Activated CD8-positive, alpha-beta memory T cell treated with anti-CD3 and anti-CD28 coated beads for 4 hours (primary cell): ENCODE measurements at places on chromosomes 16 and 17.

DNA sequence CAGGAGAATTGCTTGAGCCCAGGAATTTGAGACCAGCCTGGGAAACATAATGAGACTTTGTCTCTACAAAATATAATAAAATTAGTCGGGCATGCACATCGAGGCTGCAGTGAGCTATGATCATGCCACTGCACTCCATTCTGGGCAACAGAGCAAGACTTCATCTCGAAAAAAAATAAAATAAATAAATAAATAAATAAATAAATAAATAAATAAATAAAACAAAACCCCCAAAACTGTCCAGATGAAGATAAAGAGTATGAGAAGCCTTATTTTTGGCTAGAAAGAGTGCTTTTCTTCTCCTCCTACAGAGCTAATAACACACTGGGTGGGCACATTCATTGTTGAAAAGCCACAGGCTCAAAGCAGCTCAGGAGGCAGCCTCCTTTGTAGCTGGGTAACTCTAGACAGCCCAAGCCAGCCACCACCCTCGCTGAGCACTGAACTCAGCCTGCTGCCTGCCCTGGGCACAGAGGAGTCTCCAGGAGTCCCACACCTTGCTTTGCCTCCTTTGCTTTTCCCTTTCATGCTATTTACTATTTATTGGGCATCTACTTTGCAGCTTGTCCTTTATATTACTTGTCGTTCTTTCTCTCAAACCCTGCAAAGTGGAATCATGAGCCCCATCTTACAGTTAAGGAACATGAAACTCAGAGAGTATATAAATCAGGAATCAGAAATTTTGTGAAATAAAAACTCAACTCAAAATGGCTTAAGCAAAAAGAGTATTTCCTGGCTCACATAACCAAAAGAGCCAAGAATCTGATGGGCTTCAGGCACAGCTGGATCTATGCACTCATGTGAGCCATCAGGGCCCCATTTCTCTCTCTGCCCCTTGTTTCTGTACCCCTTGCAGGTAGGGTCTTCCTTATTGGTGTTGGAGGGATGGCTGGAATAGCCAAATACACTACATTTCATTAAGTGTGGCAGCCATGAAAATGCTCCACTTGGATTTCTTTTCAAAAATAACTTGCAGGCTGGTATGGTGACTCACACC lies 18.1 kb upstream of the C16orf87 start:
- DNase-seq, result no peak

DNA sequence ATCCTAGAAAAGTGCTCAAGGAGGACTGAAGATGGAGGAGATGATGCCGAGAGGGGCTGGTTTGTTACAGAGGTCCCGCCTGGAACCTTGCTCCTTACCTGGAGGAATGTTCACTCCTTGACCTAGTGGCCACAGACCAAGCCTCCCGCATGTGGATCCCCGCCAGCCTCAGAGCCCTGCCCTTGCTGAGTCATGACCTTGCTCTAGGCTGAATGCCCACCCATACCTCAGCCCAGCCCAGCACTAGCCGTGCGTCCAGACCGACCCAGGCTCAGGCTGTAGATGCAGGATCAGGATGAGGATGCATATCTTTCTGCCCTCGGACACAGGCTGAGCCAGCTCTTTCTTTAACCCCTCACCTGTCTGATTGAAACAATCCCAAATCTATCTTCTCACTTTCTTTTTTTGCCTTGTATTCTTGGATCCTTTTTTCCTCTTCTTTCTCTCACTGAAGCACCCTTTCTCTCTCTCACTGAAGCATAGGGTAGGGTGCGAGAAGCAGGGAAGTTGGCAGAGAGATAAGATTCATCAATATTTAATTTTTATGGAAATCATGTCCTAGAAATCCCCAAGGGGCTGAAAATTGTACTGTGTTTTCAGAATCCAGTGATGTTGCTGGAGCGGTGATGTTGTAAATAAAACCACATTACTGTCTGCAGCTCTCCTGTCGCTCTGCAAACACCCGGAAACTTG lies 34.9 kb downstream of the WSCD1 start:
- no peak for DNase-seq

DNA sequence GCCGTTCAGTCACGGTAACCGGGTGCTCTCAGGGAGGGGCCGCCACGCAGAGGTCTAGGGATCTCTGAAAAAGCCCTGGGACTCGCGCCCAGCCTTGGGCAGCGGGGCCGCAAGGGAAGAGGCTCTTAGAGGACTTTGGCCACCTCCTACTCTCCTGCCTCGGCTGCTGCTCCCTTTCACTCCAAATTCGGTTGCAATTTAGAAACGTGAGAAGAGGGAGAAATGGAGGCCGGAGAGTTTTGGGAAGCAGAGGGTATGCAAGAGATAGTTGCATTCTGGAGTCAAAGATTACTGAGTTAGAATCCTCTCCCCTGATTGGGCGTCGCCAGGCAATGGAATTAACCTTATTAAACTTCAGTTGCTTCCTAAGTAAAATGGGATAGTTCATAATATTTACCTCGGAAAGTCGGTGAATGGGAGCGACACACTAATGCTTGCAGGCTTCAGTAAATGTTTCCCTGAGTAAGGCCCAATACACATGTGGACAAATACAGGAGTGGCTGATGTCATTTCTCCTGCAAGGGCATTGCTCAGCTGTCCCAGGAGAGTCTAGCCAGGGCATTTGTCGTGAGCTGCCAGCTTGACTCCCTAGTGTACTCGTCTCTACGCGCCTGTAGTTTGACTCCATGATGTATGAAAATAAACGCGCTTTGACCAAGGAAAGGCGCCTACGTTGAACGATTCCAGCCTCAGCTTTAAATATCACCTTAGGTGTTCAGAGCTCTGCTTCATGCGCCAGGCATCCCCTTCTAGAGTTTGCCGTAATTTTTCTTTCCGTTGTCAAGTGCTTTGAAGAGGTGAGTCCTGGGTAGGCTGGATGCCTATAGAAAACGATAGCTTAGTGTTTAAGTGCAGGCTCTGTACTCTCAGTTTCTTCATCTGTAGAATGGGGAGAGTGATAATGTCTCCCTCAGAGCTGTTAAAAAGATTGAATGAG lies 667 bp downstream of the OGFOD1 start:
- no peak for DNase-seq

DNA sequence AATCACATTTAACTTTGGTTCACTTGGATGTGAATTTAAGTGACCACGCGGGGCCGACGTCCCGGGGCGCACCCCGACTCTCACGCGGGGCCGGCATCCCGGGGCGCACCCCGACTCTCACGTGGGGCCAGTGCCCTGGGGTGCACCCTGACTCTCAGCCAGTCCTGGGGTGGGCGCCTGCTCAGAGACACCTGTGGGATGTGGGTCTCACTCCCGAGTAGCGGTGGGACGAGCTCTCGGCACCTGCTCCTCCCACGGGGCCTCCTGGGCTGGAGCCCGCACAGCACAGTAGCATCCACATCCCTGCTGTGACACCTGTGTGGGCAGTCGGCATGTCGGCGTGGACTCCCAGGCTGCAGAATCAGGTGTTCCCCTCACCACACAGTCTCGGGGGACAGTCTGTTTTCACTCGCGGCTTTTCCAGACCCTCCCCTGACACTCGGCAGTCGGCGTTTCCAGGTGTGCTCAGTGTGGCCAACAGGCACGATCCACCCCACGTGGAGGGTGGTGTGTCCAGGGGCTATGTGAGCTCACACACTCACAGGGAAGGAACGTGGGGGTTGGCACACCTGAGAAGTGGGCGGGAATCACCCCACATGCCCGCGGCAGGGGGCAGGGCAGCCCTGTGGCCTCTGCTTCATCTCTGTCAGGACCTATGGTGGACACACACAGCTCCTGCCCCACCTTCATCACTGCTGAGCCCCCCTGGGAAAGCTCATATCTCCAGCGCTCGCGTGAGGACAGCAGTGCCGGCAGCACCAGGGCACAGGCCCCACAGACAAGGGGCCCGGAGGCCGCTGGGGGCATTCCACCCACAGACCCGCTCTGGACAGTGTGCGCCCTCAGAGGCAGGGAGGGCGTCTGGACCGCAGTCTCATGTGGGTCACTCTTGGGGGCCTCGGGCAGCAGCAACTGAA lies 51.8 kb downstream of the LMF1 start:
- no peak for DNase-seq

DNA sequence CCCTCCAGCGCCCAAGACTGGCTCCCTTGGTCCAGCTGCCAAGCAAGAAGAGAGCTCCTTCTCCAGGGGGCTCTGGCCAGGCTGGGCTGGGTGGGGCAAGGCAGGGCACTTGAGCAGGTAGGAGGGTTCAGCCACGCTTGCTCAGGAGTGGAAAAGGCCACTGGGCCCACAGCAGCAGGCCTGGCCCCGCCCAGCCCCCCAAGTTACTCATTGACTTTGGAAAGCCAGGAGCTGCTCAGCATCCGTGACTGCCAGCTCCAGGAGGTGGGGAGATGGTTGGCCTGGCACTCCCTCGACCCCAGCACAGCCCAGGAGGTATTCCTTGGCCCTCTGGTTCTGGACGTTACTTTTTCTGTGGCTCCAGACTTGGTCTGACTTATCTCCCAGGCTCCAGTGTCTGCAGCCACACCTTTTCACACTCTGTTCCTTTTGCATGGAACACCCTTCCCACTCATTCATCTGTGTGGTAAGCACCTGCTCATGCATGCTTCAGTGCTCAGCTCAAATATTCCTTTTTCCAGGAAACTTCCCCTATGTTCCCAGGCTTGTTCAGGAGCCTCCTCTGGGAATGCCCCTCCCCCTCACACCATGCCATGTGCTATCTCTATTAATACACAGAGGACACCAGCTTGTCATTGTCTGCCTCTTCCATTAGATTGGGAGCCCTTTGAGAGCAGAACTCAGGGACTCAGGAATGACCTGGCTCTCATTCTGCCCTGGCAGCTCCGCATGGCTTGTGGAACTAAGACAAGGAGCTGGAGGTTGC lies at the start of gene CDH16:
Gene CDH16, minus strand, starts transcription at position 83 of the 766 bp plus-strand sequence. CDS start 820 bp downstream, outside the sequence.
- no peak for DNase-seq

DNA sequence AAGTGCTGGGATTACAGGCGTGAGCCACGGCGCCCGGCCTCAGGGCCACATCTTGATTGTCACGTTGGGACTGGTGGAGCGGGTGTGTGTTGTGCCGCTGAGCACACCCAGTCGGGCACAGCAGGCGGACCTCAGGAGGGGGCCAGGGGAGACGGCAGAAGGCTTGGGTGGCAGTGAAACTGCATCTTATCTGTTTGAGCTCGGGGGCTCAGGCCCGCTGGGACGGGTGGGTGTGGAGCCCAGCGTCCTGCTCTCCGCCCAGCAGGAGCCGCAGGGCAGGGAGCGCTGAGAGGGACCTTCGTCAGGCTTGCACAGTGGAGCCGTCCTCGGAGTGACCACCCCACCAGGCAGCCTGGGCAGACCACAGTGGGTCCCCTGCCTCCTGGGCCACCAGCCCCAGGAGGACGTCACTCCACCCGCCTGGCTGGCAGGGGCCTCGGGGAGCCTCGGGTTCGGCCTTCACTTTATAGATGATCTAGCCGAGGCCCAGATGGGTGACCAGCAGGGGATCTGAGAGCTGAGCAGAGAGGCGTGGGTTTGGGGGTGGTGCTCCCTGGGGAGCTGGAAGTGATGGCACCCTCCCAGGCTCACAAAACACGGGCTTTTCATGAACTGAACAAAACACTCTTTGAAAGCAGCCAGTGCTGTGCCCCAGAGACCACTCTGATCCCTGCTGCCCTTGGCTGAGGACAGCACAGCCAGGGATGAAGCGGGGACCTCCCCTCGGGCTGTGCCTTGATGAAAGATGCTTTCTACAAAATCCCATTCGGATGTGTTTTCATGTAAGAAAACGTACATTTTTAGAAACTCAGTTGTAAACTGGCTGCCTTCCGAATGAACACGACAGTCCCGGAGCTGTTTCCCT lies 181.1 kb downstream of the SEC14L1 start:
- no peak for DNase-seq

DNA sequence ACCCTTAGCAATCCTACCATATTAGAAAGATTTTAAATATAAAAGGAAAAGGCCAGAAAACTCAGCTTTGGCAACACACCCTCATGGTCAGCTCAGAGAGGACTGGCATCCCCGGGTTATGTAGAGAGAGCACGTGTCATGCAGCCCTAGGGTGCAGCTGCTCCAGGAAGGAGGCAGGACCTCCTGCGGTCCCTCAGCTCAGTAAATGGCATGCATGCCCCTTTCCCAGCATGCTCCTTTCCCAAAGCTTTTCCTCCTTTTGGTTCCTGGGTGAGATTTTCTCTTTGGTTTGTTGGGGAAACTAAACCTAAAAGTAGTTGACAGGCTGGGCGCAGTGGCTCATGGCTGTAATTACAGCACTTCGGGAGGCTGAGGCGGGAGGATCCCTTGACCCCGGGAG lies 3.9 kb downstream of the GAN start:
- DNase-seq, result no peak

GRCh38 chr17:1034652-1035210 lies 37.8 kb downstream of the TIMM22 start:
- DNase-seq, result no peak

- no peak for DNase-seq
Measured at GRCh38 chr16:7086822-7087616, 245.6 kb upstream of the RBFOX1 start.

DNA sequence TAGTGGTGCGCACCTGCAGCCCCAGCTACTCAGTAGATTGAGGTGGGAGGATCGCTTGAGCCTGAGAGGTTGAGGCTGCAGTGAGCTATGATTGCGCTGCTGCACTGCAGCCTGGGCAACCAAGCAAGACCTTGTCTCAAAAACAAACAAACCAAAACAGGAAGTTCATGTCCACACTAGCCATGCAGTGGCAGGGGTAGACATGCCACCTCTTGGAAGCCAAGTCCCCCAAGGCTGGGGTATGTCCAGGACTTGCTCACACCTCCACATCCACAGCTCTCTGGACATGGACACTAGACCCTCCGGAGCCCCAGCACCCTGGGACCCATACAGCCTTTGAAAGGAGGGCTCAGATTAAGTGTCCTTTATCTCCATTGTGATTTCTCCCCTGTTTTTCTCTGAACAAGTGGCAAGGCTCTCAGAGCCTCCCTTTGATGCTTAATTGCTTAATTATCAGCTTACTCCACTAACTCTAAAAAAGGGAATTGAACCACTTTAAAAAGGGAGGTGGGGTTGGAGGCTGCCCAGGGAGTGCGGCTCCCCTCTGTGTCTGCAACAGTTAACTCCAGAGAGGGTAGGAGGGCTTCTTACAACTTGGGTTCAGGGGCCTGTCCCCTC lies 424.6 kb upstream of the C16orf82 start:
- DNase-seq, result no peak

DNA sequence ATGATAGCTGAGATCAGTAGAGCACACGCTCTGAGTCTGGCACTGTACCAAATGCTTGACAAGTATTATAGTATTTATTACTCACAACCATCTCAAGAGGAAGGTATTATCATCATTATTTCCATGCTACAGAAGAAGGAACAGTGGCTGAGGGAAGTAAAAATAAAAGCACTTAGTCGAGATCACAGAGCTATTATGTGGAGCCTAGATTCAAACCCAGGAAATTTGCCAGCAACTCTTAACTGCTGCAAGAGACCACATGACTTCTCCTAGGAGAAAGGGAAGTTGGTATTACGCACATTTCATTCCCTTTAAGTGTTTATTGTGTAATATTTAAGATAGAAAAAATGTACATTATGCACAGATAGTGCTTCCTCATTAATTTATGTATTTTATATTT lies 1.0 kb upstream of the RHOT1 start:
- no peak for DNase-seq
